ENCODE measurements at places on chromosomes 16 and 17.

GRCh38 chr17:62666801-62667591, 39.5 kb downstream of the MRC2 start:
- DNase-seq, result no peak

DNA sequence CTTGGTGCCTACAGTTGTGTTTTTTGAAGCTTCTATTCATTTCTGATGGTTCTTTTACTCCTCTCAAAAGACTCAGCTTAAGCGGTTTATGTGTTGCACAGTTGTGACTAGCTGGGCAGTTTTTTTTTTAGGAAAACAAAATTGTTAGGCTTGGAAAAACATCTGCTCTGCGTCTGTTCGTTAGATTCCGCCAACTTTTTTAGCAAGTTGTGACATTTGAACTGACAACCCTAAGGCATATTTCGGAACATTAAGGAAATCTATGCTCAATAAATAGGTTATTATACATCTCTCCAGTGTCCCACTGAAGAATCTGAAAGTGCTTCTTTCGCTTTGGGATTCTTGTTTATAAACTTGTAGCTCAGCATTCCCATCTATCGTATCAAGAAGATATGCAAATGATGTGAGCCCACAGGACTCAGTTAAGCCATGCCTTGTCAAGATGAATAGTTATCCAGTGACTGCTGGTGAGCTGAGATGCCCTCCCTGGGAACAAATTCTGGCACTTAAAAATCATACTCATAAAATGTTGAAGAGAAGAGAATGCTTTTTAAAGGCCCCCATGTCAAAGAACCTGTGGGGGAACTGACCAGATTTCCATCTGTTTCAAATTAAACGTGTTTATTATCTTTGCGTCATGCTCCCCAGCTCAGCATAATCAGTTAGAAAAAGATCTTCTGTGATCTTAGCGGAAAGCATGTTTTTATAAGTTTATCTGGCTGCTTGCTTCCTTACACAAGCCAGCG, 109.0 kb upstream of the FAM20A start:
- DNase-seq, result no peak

- DNase-seq, result no peak
These were observed 419 bp downstream of the GLIS2 start for GRCh38 chr16:4316108-4316863.

GRCh38 chr17:5919089-5919488, 151.1 kb upstream of the WSCD1 start:
- no peak for DNase-seq
